Activated CD8-positive, alpha-beta T cell treated with anti-CD3 and anti-CD28 coated beads for 36 hours (primary cell): ENCODE measurements at places on chromosomes 1 and 21.

DNA sequence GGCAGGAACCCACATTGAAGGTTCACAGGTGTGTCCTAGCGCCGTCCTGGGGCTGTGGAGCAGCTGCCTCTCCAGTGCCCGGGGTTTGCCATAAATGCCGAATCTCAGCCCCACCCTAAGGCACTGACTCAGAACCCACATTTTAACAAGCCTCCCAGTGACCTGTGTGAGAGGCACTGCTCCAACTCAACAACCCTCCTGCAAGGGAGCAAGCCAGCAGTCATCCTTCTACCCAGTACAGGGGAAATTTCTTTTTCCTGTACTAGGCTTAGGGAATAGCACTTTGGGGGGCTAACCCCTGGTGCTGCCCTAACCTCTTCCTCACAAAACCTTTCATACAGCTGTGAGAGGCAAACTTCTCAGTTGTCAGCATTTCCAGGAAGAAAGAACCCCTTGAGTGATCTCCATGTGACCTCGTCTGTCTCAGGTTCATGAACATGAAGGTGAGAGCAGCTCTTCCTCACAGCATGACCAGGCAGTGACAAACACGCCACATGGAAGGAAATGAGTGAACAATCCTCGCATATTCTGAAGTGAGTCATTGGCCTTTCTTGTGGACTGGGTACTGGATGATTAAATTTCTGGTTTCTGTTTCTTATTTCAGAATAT is 11.4 kb upstream of the BCAR3 start:
- peak; percentile 79 for DNase-seq

GRCh38 chr1:211736351-211736915 is 61.0 kb upstream of the NEK2 start:
- no peak for DNase-seq

DNA sequence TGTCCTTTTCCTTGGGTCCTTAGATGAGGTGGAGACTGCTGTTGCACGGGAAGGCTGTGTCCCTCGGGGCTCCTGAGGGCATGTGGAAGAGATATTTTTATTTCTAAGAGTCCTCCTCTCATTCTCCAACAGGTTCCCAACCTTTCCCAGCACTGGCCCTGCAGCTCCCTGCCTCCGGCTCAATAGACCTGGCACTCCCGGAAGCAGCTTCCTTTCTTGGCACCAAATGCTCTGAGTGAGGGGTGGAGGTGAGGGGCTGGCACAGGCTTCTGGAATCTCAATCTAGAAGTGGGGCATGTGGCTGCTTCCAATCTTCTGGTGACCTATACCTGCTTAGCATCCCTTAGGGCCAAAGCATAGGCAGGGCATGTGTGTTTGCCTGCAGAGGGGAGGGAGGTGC is 4.5 kb downstream of the ETV3L start:
- no peak for DNase-seq

GRCh38 chr1:87146986-87147385 is 181.7 kb upstream of the LMO4 start:
- DNase-seq: no peak

GRCh38 chr1:200143347-200143746 is 115.8 kb downstream of the NR5A2 start:
- no peak for DNase-seq

- DNase-seq: peak; percentile 48
Observed at GRCh38 chr21:35342440-35342839, 293.3 kb upstream of the RUNX1 start.

DNA sequence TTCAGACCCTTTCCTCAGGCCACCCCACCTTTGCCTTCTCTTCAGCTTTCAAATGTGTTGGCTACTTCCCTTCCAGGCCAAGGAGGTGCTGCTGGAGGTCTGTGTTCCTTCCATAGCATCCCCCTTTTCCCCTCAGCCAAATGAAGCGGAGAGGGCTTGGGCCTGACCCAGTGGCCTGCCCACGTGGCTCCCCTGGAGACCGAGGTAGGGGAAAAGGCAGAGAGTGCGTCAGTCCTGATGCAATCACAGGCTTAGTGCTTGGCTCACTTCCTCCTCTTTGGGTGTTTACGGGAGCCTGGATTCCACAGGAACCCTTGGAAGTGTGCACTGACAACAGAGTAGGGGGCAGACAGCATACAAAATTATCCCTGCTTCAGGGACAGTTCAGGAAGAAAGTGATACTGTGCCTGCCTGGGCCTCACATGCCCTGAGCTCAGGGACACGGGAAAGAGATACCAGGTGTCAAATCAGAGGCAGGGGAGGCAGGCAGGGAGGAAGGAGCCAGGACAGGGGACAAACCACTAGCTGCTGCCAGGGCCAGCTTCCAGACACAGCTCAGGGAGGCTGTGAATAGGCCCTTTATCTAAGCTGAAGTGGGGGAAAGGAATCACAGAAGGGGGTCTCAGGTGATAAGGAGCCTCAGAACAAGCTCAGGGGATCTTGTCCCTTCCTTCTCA is 16.6 kb upstream of the PTP4A2 start:
- no peak for DNase-seq

DNA sequence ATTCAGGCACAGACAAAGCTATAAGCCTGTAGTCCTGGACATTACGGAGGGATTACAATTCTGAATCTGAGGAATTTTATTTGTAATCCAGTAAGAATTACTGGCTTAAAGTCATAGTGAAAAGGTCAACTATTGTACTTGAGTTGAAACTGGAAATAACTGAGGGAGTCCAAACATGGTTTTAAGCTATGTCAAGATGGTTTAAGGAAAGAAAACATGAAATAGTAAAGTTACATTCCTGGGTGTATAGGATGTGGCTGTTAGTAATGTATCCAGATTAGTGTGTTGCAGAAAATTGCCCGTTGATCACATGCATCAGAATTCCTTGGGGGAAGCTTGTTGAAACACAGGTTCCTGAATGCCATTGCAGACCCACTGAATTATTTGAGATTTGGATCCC is 124.8 kb upstream of the GORAB start:
- no peak for DNase-seq

- DNase-seq: peak; percentile 90
Observed at GRCh38 chr1:25642574-25643108, 26.1 kb downstream of the MAN1C1 start.

- DNase-seq: peak; percentile 44
Observed at GRCh38 chr1:93056214-93056613, 22.9 kb upstream of the MTF2 start.
